ENCODE measurements at places on chromosomes 6 and 20. TPM values are rescaled to one million over a fixed set of nuclear protein-coding genes. Genes with fewer than 3 reads are reported as not detected.

The RAET1L gene
- not detected for total RNA-seq

The LKAAEAR1 gene
- not detected for total RNA-seq

The STMND1 gene
- not detected for total RNA-seq

The TSPYL4 gene
- 9.2 TPM for total RNA-seq

The BNIP5 gene
- not detected for total RNA-seq

The MPIG6B gene
- not detected for total RNA-seq

The HINT3 gene
- 10.6 TPM for total RNA-seq

The RIPOR2 gene
- 1.1 TPM for total RNA-seq

The PRICKLE4 gene
- total RNA-seq, result not detected

The MAS1 gene
- total RNA-seq, result not detected

The LY6G5C gene
- total RNA-seq, result 0.39 TPM

The WFDC8 gene
- total RNA-seq, result not detected

The SHLD1 gene
- 0.73 TPM for total RNA-seq

The SOBP gene
- 8.8 TPM for total RNA-seq

The RGS17 gene
- 26.1 TPM for total RNA-seq

The RAB44 gene
- not detected for total RNA-seq

The PACRG gene
- 0.37 TPM for total RNA-seq

The SIRPA gene
- total RNA-seq, result 9.2 TPM

The ESR1 gene
- 0.98 TPM for total RNA-seq

The PRKN gene
- total RNA-seq, result 2.0 TPM

The PTCRA gene
- total RNA-seq, result not detected

The GABRR2 gene
- 0.37 TPM for total RNA-seq

The MRAP2 gene
- total RNA-seq, result 1.4 TPM

The LY6G6C gene
- total RNA-seq, result not detected

The BCL2L1 gene
- total RNA-seq, result 159 TPM

The BTN2A1 gene
- 13.5 TPM for total RNA-seq

The RNF39 gene
- not detected for total RNA-seq

The CYP21A2 gene
- total RNA-seq, result not detected

The RIN2 gene
- 30.1 TPM for total RNA-seq

The CLPSL1 gene
- not detected for total RNA-seq

The TRIM31 gene
- total RNA-seq, result not detected

The SMIM26 gene
- total RNA-seq, result 57.7 TPM

The ASIP gene
- total RNA-seq, result not detected

The ARMH2 gene
- total RNA-seq, result not detected

The OR2J3 gene
- total RNA-seq, result not detected

The F13A1 gene
- not detected for total RNA-seq

The CD2AP gene
- total RNA-seq, result 12.5 TPM

The HMGCLL1 gene
- total RNA-seq, result under 0.01 TPM

The PGC gene
- not detected for total RNA-seq

The NINL gene
- total RNA-seq, result 4.8 TPM

The PNLDC1 gene
- total RNA-seq, result 0.73 TPM

The KCNG1 gene
- 5.5 TPM for total RNA-seq

The MUC21 gene
- not detected for total RNA-seq

Data from subcutaneous preadipocyte (primary cell).